Hair follicular keratinocyte (primary cell): ENCODE measurements at places on chromosomes 2 and 18. TPM values are rescaled to one million over a fixed set of nuclear protein-coding genes. Genes with fewer than 3 reads are reported as not detected.

Gene AKAIN1
- total RNA-seq = not detected in 2 replicates

Gene CFAP221
- total RNA-seq = not detected in 2 replicates

Gene DNAJC5G
- not detected in 2 replicates for total RNA-seq

Gene CAD
- 33.9 and 59.3 TPM in 2 replicates for total RNA-seq

Gene ITPRIPL1
- 0.55 and 1.0 TPM in 2 replicates for total RNA-seq

Gene EML6
- 0.04 TPM in 1 of 2 replicates, not detected in the other for total RNA-seq

Gene LYPD1
- total RNA-seq = not detected in 2 replicates

Gene NT5DC4
- total RNA-seq = not detected in 2 replicates

Gene RGPD4
- total RNA-seq = not detected in 2 replicates

Gene VIL1
- not detected in 2 replicates for total RNA-seq

Gene RNF149
- total RNA-seq = 49.5 and 56.1 TPM in 2 replicates

Gene HDAC4
- total RNA-seq = 7.4 and 18.0 TPM in 2 replicates
